ENCODE measurements at places on chromosomes 11 and 22.

DNA sequence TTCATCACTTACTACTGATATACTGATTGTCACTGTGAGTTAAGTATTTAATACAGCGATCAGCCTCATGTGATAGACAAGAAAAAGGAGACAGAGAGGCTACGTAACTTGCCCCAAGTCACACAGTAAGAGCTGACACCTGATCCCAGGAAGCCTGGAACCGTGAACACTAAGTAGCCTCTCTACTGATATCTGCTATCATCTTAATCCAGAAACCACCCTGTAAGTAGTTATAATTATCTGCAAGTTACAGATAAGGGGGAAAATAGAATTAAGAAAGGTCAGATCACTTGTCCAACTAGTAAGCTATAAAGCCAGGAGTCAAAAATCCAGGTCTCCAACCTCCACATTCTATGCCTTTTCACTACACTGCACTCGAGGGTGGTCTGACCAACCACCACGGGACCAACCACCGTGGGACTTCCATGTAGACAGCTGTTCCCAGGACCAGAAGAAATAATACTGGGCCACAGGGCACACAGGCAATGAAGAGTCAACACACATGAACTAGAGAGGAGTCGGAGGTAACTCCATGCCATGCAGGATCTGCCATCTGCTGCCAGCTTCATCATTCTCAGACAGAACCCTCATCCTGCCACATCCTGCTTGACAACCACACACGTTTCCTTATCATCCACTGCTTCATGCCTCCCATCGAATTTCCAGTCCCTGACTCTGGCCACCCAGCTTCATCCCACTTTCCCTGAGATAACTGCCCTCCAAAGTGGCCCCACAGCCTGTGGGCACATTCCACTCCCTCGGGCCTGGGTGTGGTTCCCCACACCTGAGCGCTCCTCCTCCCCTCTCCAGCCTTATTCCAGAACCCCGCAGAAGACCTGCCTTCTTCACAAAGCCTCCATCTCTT lies 58.6 kb downstream of the MICAL3 start:
- no peak for DNase-seq

GRCh38 chr11:75925785-75926164 lies 110.8 kb downstream of the UVRAG start:
- no peak for DNase-seq

GRCh38 chr22:30752771-30753170 lies 58.1 kb downstream of the OSBP2 start:
- no peak for DNase-seq

GRCh38 chr11:116427337-116427902 lies 345.4 kb downstream of the BUD13 start:
- DNase-seq = no peak

- DNase-seq = no peak
Observed at GRCh38 chr11:5151713-5152153, 2.8 kb downstream of the OR52A1 start.

- DNase-seq = peak; percentile 97
Observed at GRCh38 chr11:68257477-68258362, 14.1 kb downstream of the C11orf24 start.

DNA sequence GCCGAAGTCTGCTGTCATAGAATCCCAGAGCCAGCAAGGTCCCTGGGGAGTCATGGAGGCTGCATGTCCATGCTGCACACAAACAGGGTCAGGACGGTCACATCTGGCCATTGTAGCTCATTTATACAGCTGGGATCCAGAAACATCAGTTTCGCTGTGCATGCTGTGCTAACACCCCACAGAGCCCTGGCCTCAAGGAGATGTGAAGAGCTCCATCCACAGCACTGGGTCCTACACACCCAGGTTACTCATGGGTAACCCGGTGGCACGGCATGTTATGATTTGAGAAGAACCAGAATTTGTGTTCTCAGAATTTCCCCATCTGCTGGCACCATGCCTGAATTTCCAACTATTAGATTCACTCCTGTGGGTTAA lies 146.3 kb upstream of the ARHGAP20 start:
- DNase-seq = no peak

DNA sequence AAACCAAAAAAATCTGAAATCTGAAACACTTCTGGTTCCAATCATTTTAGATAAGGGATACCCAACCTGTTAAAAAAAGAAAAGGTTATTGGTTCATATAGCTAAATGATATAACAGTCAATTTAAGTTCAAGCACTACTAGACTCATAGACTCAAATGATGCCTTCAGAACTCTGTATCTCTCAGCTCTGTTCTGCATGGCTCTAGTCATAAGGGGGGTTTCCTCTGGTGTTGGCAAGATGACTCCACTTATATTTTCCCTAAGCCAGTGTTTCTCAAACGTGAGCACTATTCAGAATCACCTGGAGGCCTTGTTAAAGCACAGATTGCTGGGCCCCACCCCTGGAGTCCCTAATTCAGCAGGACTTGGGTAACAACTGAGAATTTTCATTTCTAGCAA lies 11.5 kb upstream of the RRAS2 start:
- no peak for DNase-seq

DNA sequence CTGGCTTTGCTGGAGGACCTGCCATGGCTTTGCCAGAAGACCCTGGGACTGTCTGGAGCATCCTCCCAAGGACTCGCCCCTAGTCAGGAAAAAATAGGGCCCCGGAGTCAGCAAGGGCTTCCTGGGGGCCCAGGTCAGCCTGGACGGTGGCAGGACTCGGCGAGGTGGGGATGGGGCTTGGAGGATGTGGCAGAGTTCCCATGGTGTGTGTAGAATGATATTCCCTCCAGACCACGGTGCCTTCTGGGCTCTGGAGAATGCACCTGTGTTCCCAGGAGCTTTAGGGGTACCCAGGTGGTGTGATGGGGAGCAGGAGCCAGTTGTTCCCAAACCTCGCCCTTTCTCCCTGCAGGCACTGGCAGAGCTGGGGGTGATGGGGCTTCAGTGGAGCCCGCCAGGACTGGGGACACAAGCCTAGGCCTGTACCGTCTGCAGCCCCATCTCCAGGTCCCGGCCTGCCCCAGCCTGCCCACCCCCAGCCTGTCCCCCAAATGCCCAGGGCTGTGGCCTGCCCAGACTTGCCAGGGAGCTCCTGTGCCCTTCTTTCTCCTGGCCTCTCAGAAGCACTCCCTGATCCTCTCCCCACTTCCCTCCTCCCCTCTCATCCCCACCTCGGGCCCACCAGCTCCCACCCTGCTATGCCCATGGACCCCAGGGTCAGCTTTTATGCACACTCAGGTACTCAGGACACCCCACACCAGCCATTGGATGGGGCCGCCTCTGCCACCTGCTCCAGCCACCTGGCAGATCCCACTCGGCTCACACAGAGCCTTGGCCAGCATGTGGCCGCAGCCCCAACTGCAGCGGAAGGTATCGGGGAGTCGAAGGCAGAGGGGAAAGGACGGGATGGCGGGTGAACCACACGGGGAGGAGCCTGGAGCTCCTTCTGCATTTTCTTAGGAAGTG lies 82.1 kb downstream of the CDKN1C start:
- DNase-seq = no peak

DNA sequence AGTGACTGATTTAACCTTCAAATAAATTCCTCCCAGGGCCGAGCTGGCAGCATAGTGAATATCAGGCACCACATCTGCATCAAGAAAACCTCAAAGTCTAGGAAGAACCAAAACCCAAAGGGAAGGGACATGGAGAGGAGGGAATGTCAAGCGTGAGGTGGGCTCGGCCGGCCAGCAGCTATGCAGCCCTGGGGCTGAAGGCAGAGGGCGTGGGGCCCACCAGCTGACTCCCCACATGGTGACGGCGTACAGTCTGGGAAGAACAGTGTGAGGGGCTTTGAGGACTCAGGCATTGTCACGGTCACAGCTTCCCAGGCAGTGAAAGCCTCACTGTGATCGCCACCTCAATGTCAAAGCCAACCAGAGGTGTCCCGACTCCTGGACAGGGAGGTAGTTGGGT lies 412.5 kb downstream of the SHANK2 start:
- no peak for DNase-seq
